ENCODE measurements at places on chromosomes 7 and 10.

- no peak for DNase-seq
Measured at GRCh38 chr10:43195557-43195956, 57.3 kb downstream of the CSGALNACT2 start.

DNA sequence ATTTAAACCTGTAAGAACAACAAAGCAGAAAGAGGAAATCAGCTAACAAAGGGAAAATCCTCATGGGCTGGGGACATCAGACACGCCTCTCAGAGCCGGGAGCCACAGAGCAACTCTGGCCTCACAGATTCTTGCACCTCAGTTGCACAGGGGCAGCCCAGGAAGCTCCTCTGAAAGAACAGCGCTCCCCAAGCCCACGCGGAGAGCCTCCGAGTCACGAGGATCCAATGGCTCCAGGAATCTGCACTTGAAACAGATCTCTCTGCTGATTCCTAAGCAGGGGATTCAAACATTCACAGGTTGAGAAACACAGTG lies 213.2 kb upstream of the MGMT start:
- no peak for DNase-seq

GRCh38 chr10:8174762-8175161 lies 120.3 kb downstream of the GATA3 start:
- DNase-seq, result no peak

GRCh38 chr10:72348282-72348681 lies 6.4 kb downstream of the DNAJB12 start:
- no peak for DNase-seq

- no peak for DNase-seq
Measured at GRCh38 chr10:11993834-11994468, 48.7 kb downstream of the UPF2 start.

- DNase-seq, result no peak
Measured at GRCh38 chr10:132164761-132165278, 21.9 kb upstream of the DPYSL4 start.

- DNase-seq, result no peak
Measured at GRCh38 chr10:14926061-14926470, 27.8 kb downstream of the DCLRE1C start.

- DNase-seq, result no peak
Measured at GRCh38 chr7:110205899-110206298, 885.0 kb upstream of the LRRN3 start.

GRCh38 chr7:1447551-1448244 lies 11.6 kb downstream of the MICALL2 start:
- peak; percentile 73 for DNase-seq

Data from AG20443 (cell line).